ENCODE measurements at places on chromosomes 7 and 10.
A peak's percentile ranks its signal among the peaks of the same experiment; 100 is the strongest.

DNA sequence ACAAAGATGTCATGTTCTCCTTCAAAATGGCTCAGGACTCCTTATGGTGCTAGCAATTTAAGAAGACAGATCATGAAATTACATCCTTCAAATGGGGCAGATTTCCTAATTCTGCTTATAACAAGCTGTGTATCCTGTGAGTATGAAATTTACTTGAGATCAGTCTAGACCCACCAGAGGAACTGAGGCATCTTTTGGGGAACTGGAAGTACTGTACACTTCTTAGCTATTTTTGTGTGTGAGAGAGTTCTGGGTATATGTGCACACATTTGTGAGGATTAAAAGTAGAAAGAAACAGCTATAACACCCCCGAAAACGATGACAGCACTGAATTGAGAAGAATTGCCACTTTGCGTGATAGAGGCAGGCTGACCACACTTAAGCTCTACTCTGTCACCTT, 187.0 kb upstream of the CCDC6 start:
- DNase-seq, result no peak

DNA sequence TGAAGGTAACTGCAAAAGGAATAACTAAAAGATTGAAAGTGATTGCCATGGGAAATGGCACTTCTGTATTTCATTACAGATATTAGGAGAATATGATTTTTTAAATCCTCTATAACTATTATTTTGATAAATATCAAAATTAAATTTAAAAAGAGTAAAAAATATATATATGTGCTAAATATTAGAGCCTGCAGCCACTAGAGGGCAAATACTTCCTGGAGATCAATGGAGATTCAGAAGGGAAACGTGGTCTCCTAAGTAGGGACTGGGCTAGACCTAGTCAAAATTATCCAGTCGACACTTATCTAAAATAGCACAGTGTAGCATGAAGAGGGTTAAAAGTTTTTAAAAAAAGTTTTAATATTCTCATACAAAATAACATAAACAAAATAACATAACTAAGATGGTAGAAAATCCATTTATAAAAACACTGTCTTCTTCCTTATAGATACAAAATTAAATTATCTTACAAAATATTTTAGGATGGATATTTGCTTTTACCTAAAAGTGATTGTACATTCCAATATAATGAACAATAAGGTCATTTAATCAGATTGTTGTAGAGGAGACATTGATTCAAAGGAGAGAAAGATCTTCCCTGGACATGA, 434.3 kb downstream of the MDFIC start:
- DNase-seq, result no peak

GRCh38 chr7:19009241-19009935, 108.0 kb downstream of the TWIST1 start:
- no peak for DNase-seq

GRCh38 chr7:29113384-29114102, 32.8 kb downstream of the CPVL start:
- DNase-seq, result no peak

DNA sequence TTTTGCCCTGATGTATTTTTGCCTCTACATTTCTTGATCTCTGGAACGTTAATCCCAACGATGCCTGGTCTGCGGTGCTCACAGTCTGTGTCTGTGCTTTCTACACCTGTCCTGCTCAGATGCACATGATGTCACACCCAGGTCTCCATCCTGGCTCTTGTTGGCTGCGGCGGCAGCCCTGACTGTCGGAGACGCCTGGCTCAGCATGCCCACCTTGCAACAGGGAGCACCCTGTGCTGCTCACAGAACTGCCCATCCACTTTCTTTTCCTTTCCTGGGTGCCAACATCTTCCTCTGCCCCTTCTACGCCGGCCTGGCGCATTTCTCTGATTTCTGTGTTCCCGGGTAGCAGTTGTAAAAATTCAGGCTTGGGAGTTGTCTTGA, 106.2 kb downstream of the CUX1 start:
- DNase-seq, result no peak

GRCh38 chr7:141409801-141410329, 141.3 kb upstream of the AGK start:
- DNase-seq, result no peak

GRCh38 chr10:52897162-52897561, 124.6 kb upstream of the MBL2 start:
- DNase-seq, result no peak

GRCh38 chr10:23702977-23703414, 264.1 kb downstream of the OTUD1 start:
- DNase-seq, result peak; percentile 56

DNA sequence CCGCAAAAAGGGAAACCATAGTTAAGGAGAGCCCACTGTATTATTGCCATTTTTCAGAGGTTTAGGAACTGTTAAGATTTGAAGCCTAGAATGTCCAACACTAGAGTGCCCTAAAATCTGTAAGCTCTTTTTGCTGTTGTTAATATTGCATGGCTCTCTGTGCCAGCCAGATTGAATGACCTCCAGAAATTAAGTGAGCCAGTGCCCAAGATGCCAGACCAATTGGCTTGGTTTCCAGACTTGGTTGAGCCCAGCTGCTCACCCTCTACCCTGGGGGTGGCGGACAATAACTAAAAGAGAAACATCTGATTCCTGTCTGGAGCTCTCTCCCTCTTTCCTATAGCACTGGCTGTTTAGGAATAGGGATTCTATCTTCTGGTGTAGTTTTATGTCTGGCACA, 340.1 kb downstream of the PHF14 start:
- DNase-seq, result no peak

Data from stimulated activated CD4-positive, alpha-beta T cell treated with anti-CD3 and anti-CD28 coated beads, Interleukin-4, amount 100 ng/mL, for 24 hours (primary cell).